ENCODE measurements at places on chromosomes 1 and 21. TPM values are rescaled to one million over a fixed set of nuclear protein-coding genes. Genes with fewer than 3 reads are reported as not detected.

The RERE gene
- 116 TPM for total RNA-seq

The ANKRD34A gene
- 2.3 TPM for total RNA-seq

The BCL10 gene
- 17.0 TPM for total RNA-seq

The NFIA gene
- 117 TPM for total RNA-seq

The MANEAL gene
- total RNA-seq = 1.8 TPM

The SEMA6C gene
- total RNA-seq = 6.9 TPM

The DHRS3 gene
- total RNA-seq = 107 TPM

The FAM163A gene
- not detected for total RNA-seq

The FCGR3A gene
- total RNA-seq = 64.2 TPM

The PER3 gene
- 19.0 TPM for total RNA-seq

The CYP4A22 gene
- total RNA-seq = 0.10 TPM

The HSD17B7 gene
- total RNA-seq = 5.5 TPM

The RPF1 gene
- 27.3 TPM for total RNA-seq

The LRRN2 gene
- 13.6 TPM for total RNA-seq

The LHX4 gene
- not detected for total RNA-seq

The CFAP107 gene
- total RNA-seq = not detected

The SELE gene
- total RNA-seq = 1.1 TPM

The SELL gene
- total RNA-seq = 11.6 TPM

The NT5C1A gene
- total RNA-seq = 1.1 TPM

The RNF186 gene
- total RNA-seq = not detected

The LMX1A gene
- total RNA-seq = 0.19 TPM

The SPRR2G gene
- not detected for total RNA-seq

The CDA gene
- total RNA-seq = 5.0 TPM

The B4GALT2 gene
- total RNA-seq = 45.7 TPM

The STPG1 gene
- total RNA-seq = 2.9 TPM

The OLFML3 gene
- 43.6 TPM for total RNA-seq

The OR2L8 gene
- not detected for total RNA-seq

The SLC6A9 gene
- 12.2 TPM for total RNA-seq

The TRIM17 gene
- total RNA-seq = 1.9 TPM

The CSMD2 gene
- total RNA-seq = 3.1 TPM

The RUNX3 gene
- total RNA-seq = 5.0 TPM

The PTGER3 gene
- 23.1 TPM for total RNA-seq

The GUCA2B gene
- not detected for total RNA-seq

The APOBEC4 gene
- total RNA-seq = not detected

The NEK2 gene
- total RNA-seq = not detected

The SPATA1 gene
- total RNA-seq = 2.6 TPM

The WNT2B gene
- 2.5 TPM for total RNA-seq

The BARHL2 gene
- total RNA-seq = not detected

The COL9A2 gene
- total RNA-seq = 0.67 TPM

The NPR1 gene
- total RNA-seq = 119 TPM

The MCOLN3 gene
- 0.38 TPM for total RNA-seq

The USH2A gene
- total RNA-seq = not detected

The ADIPOR1 gene
- total RNA-seq = 53.4 TPM

The KIAA1614 gene
- total RNA-seq = 10.7 TPM

The MT1HL1 gene
- total RNA-seq = not detected

The AKR7A3 gene
- total RNA-seq = 0.67 TPM

The SHISA4 gene
- 33.7 TPM for total RNA-seq

The CCDC181 gene
- 0.95 TPM for total RNA-seq

The EMC1 gene
- 31.8 TPM for total RNA-seq

The SEMA4A gene
- 5.8 TPM for total RNA-seq

The L1TD1 gene
- 0.09 TPM for total RNA-seq

The DCST2 gene
- total RNA-seq = 0.48 TPM

The CLCA4 gene
- total RNA-seq = not detected

The PRR9 gene
- not detected for total RNA-seq

The PIGR gene
- 0.79 TPM for total RNA-seq

All from posterior vena cava (tissue), 2 donors.